Calu3 (cell line): ENCODE measurements at places on chromosomes 1 and 21. TPM values are rescaled to one million over a fixed set of nuclear protein-coding genes. Genes with fewer than 3 reads are reported as not detected.

The CFAP141 gene
- not detected in 2 replicates for total RNA-seq

The MSH4 gene
- total RNA-seq = 0.54 and 0.83 TPM in 2 replicates

DNA sequence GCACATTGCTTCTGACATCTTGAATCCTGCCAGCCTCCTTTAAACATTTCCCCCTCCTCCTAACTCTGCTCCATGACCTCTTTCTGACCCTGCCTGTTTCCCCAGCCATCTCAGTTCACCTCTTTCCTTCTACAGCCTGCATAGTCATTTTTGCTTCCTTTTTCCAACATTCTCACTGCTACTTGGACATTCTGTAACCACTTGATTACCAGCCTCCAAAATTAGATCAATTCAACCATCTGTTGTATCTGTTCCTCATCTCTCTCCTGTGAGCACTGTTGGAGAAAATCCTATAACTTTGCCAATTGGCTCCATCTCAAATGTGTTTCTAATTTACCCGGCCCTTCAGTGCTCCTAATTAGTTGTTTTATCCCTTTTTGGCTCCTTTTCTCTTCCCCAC is 27.5 kb upstream of the GPR88 start:
- no peak overlapping the region for H3K4me3 ChIP-seq
- no peak for DNase-seq
- no peaks in the 10 kb centered on the region for H3K27me3 ChIP-seq
- H3K4me1 ChIP-seq = no peaks in the 10 kb centered on the region

DNA sequence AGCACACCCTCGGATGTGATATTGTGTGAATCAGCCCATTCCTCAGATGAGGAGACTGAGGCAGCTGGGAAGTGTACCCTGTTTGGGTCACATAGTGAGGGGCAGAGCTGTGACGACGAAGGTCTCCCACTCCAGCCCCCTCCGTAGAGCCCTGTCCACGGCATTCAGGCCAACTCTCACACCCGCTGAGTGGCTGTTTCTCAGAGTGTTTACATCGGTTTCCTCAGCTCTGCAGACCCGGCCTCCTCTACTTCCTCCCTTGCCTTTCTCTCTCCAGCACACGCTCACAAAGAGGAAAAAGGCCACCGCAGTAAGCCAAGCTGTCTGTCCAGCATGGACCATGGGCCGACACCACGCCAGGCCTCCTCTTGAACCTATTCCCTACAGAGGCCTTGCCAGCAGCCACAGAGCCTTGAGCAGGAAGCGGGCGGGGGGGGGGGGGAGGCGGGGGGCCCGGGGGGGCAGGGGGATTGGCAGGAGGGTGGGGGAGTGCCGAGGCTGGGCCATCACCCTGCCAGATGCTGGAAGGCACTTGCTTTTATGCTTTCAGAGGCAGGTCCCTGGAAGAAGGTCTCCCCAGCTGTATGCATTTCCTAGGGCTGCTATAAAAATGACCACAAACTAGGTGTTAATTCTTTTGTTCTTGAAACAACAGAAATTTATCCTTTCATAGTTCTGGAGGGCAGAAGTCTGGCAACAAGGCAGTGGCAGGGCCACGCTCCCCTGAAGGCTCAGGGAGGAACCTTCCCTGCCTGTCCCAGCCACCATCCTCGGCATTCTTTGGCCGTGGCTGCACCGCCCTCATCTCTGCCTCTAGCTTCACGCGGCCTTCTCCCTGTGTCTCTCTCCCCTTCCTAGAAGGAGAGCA is 178.4 kb downstream of the PSMG1 start:
- H3K27ac ChIP-seq = no peak overlapping the region
- no peaks in the 10 kb centered on the region for H3K36me3 ChIP-seq
- H3K4me3 ChIP-seq = no peak overlapping the region
- no peaks in the 10 kb centered on the region for H3K4me1 ChIP-seq
- H3K27me3 ChIP-seq = no peaks in the 10 kb centered on the region

The CD5L gene
- not detected in 2 replicates for total RNA-seq

- H3K27me3 ChIP-seq = no peaks in the 10 kb centered on the region
- H3K4me1 ChIP-seq = peaks cover 18% of the 10 kb centered on the region
- no peak for DNase-seq
- H3K36me3 ChIP-seq = peaks cover 61% of the 10 kb centered on the region
- H3K27ac ChIP-seq = peak overlapping the region; percentile 20
Measured at GRCh38 chr1:21818656-21819055, 6.6 kb downstream of the LDLRAD2 start.

DNA sequence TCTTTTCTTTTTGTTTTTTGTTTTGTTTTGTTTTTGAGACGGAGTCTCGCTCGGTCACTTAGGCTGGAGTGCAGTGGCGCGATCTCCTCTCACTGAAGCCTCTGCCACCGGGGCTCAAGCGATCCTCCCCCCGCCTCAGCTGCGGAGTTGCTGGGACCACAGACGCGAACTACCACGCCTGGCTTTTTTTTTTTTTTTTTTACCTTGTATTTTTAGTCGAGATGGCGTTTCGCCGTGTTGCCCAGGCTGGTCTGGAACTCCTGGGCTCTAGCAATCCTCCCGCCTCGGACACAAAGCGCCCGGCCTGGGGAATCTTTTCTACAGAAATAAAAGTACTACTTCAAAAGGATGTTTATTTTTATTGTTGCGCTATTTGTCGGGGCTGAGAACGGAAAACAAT is 1.1 kb upstream of the SETDB1 start:
- peak overlapping the region; percentile 90 for H3K4me3 ChIP-seq
- H3K4me1 ChIP-seq = peaks cover 10% of the 10 kb centered on the region
- no peaks in the 10 kb centered on the region for H3K27me3 ChIP-seq
- peaks cover 38% of the 10 kb centered on the region for H3K36me3 ChIP-seq

DNA sequence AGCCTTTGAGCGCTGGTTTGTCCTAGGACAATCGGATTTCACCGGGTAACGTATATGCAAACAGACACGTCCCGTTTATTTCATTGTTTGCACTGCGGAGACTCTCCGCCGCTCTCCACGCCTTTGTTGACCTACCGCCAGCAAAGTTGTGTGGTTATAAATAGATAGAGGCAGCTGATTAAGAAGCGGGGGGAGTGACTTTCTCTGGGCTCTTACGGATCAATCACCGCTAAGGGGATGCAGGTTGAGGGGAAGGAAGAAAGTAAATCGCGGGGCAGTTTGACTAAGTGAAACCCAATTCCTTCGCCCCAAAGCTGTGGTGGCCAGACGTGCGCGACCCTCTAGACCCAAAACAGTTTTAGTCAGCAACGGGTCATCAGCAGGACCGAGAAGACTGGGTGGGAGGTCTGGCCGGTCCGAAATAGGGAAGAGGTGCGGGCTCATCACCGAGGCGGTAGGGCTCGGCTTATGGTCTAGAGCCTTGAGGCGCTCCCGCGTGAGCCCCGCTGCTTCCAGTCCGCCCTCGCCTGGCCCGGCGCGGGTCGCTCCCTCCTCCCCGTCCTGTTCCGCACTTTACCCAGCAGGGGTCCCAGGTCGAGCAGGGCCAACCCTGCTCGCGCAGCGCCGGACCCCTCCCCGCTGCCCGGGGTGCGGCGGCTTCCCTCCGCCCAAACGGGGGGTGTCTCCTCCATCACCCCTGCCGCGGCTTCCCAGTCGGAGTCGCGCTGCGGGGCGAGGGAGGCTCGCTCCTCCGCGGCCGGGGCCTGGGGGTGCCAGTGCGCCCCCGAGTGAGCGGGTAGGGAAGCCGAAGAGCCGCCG is 120.8 kb upstream of the RRP15 start:
- H3K4me3 ChIP-seq = peak overlapping the region; percentile 98
- peaks cover 39% of the 10 kb centered on the region for H3K27me3 ChIP-seq
- peaks cover 23% of the 10 kb centered on the region for H3K36me3 ChIP-seq
- peak overlapping the region; percentile 75 for H3K27ac ChIP-seq
- peak; percentile 56 for DNase-seq
